ENCODE measurements at places on chromosomes 7 and 10.

DNA sequence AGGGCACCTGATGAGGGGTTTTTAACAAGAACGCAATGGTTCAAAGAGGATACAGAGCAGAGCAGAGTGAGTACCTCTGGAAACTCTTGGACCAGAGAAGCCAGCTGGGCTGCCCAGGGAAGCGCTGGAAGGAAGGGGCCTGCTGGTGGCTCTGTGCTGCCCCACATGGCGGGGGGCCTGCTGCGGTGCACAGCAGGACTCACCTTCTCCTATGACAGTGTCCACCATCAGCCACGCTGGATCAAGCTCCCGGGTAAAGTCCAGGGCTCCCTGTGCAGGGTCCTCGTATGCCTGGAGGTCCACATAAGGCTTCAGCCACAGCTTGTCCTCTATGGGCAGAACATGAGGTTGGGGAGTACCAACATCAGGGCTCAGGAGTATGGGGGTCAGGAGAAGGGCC is 12.5 kb downstream of the EPHA1 start:
- no peak for DNase-seq

- no peak for DNase-seq
These were observed 57.3 kb downstream of the ARID5B start for GRCh38 chr10:61958805-61959204.

DNA sequence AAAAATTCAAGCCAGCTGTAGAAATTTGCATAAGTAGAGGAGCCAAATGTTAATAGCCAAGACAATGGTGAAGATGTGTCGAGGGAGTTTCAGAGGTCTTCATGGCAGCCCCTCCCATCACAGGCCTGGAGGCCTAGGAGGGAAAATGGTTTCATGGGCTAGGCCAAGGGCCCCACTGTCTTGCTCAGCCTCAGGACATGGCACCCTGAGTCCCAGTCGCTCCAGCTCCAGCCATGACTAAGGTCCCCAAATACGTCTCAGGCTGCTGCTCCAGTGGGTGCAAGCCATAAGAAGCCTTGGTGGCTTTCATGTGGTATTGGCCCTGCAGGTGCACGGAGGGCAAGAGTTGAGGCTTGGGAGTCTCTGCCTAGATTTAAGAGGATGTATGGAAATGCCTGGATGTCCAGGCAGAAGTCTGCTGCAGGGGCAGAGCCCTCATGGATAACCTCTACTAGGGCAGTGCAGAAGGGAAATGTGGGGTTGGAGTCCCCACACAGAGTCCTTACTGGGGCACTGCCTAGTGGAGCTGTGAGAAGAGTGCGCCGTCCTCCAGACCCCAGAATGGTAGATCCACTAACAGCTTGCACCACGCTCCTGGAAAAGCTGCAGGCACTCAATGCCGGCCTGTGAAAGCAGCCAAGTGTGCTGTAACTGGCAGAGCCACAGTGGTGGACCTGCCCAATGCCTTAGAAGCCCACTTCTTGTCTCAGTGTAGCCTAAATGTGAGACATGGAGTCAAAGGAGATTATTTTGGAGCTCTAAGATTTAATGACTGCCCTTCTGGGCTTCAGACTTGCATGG is 19.2 kb downstream of the TBATA start:
- DNase-seq: no peak

- DNase-seq: no peak
These were observed 118.1 kb upstream of the EGR2 start for GRCh38 chr10:62934258-62934657.

- no peak for DNase-seq
These were observed 483.2 kb downstream of the ADRA2A start for GRCh38 chr10:111560027-111560426.

DNA sequence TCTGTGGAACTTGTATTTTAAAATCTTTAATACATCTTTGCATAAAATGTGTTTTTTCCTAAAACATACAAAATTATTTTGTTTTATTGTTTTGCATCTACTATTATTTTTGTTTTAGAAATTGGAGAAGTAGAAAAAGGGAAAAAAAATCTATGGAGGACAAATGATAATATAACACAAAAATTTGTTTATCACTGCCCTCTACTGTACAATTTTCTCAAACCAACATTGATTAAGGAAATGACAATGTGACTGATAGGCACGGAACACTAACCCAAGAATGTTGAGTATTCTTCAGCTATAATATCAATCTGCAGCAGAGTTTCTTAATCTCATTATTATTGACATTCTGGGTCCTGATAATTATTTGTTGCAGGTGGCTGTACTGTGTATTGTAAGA is 9.5 kb upstream of the ING3 start:
- DNase-seq: no peak

DNA sequence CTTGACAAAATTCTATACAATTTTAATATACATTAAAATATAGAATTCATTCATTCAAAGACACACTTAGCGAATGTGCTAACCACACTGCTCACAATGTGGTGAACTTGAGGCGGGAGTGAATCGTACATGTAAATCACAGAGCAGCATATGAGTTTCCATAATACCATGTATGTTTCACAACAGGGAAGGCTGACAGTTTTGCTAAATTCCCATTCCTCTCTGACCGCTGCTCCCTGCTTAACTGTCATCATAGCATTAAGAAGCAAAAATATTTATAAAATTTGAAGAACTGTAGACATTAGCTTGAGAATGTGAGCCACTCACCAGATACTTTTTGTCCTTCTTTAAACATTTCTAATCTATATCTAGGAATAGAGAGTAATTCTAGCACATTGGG is 763.3 kb downstream of the MAGI2 start:
- no peak for DNase-seq

DNA sequence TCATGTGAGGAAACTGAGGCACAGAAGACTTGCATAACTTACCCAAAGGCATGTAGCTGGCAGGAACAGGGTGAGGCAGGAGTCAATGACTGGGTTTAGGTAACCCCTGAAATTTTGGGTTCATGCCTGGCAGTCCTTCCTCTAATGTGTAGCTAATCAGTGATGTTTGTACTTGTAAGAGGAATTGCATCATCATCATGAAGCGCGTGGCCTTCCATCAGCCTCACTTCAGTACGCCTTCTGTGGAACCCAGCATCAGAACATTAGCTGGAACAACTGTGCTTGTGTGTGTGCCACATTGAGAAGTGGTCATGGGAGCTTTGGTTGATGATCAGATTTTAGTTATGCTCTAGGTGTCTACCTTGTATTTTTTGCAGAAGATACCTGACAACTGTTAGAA is 18.2 kb upstream of the STMP1 start:
- DNase-seq: no peak

GRCh38 chr7:112930787-112931186 is 140.6 kb upstream of the TMEM168 start:
- no peak for DNase-seq
